ENCODE measurements at places on chromosomes 16 and 17.
A peak's percentile ranks its signal among the peaks of the same experiment; 100 is the strongest.

GRCh38 chr17:16037636-16038035 lies 38.0 kb downstream of the TTC19 start:
- no peak for DNase-seq

- DNase-seq: no peak
Observed at GRCh38 chr17:8354236-8354635, 14.6 kb downstream of the ODF4 start.

GRCh38 chr16:53752560-53752959 lies 48.6 kb downstream of the FTO start:
- no peak for DNase-seq

DNA sequence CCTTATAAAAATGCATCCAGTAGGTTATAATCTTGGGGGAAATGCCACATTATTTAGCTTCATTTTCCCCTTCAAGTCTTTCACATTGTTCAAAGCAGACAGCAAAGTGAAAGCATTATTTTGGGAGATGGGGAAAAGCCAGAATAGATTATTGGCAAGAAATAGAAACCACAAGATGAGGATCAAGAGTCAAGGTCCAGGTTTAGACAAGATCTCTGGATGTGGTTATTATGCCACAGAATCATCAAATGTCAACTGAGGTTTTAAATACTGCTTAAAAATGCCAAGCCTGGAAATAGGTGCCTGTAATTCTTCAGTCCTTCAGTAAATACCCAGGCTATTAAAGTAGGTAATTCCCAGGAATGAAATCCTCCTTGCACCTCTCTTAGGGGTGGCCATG lies 65.1 kb upstream of the ALOX12 start:
- DNase-seq: no peak

DNA sequence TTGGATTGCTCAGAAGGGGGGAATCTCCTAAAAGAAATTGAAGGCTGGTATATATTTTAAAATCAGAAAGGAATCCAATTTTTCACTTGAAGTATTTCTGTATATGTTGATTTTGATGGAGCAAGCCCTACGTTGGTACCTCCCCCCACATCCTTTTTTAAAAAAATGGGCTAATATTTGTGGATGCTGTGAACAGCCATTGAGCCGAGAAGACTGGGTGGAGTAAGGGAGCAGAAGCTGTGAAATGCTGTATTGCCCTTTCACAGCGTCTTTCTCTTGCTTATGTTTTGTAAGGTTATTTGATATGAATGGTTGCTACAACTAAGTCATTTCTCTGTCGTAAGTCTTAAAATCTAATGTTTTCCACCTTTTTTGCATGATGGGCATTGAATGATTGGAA lies 2.3 kb downstream of the PAFAH1B1 start:
- peak; percentile 22 for DNase-seq

DNA sequence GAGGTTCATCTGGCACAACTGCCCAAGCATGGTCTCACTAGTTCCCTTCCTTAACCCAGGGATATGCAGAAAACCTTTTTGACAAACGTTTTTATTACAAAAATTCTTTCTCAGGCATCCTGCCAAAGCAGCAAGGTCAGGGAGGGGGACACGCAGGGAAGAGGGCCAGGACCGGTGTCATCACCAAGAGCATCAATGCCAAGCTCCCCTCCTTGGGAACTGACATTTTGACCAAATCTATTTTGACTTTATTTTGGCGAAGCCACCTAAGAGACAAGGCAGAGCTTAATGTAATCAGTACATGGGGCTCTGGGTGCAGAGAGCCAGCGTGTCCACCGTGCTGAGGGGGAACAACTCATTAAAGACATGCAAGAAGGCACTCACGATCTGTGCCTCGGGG lies 265.2 kb downstream of the CBLN1 start:
- no peak for DNase-seq

DNA sequence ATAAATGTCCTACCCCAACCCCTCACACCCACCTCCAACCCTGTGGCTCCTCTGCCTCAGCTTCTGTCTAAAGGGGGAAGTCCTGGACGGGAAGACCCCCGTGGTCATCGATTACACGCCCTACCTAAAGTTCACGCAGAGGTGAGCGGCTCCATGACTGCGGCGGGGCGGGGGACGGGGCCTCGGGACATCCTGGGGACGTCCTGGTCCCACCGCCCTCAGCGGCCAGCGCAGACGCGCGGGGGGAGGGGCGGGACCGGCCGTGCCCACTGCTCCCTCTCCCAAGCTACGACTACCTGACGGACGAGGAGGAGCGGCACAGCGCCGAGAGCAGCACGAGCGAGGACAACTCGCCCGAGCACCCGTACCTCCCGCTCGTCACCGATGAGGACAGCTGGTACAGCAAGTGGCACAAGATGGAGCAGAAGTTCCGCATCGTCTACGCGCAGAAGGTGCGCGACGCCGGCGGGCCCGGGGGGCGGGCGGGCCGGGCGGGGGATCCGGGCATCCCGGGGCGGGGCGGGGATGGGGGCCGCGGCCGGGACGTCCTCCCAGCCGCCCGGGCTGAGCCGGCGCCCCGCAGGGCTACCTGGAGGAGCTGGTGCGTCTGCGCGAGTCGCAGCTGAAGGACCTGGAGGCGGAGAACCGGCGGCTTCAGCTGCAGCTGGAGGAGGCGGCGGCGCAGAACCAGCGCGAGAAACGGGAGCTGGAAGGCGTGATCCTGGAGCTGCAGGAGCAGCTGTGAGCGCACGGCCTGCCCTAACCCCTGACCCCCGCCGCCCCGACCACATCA lies 6.7 kb downstream of the RUNDC3A start:
- peak; percentile 42 for DNase-seq

- no peak for DNase-seq
Observed at GRCh38 chr17:80603396-80603795, 58.8 kb downstream of the RPTOR start.

- DNase-seq: no peak
Observed at GRCh38 chr16:2775765-2776499, 1.1 kb downstream of the ELOB start.

GRCh38 chr17:5785338-5785737 lies 201.0 kb upstream of the NLRP1 start:
- DNase-seq: no peak

DNA sequence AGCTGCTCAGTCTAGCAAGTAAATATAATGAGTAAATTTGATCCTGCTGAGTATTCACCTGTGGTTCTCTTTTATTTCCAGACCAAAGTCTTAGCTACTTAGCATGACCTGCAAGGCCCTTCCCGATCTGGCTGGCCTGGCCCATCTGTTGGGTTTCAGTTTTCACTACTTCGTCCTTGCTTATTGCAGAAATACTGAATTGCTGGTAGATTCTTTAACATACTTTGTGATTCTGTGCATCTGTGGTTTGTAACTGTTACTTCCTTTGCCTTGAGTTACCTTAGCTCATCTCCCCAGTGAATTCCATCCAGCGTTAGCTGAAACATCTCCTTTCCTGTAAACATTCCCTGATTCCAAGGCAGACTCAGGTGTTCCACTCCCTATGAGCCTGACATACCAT lies 131.1 kb downstream of the PHKB start:
- no peak for DNase-seq

GRCh38 chr16:1337486-1337885 lies 4.0 kb downstream of the BAIAP3 start:
- no peak for DNase-seq
